Spleen (tissue), 13 donors: ENCODE measurements at places on chromosomes 7 and 10. TPM values are rescaled to one million over a fixed set of nuclear protein-coding genes. Genes with fewer than 3 reads are reported as not detected.

- no peak overlapping the region for H3K27ac ChIP-seq
- no peak overlapping the region for H3K4me3 ChIP-seq
- H3K4me1 ChIP-seq = peaks cover 9% of the 10 kb centered on the region
- H3K36me3 ChIP-seq = peaks cover 32% of the 10 kb centered on the region
- no peaks in the 10 kb centered on the region for H3K27me3 ChIP-seq
Measured at GRCh38 chr10:28594406-28594805, 61.5 kb downstream of the WAC start.

DNA sequence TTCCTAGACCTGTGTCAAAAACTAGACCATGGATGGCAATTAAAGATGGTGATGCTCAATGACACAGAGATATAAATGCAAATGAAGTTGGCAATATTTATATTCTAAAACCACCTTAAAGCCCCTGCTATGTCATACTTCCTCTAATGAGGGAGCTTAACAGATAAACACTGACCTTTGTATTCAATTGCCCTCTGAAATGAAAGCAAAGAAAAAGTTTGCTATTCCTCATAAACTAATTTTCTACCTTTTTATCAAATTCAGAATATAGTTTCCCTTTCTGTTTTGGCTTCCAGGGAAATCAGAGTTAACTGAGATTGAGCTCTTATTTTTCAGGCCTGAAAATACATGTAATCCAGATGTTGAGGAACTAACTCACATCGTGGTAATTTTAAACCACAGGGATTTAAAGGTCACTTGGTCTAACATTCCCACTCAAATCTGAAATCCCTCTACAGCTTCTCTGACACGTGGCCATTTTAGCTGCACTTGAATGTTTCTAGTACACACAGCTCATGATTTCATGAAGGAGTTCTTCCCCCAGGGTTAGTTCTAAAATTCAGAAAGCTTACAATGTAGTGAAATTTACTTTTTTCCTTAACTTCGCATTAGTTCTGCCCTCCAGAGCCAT is 37.9 kb upstream of the ABCB5 start:
- no peaks in the 10 kb centered on the region for H3K36me3 ChIP-seq
- H3K27me3 ChIP-seq = no peaks in the 10 kb centered on the region
- H3K27ac ChIP-seq = no peak overlapping the region
- H3K4me1 ChIP-seq = no peaks in the 10 kb centered on the region
- H3K4me3 ChIP-seq = no peak overlapping the region

HOXA2 gene
- 0.83 TPM for polyA plus RNA-seq

ACTR3C gene
- polyA plus RNA-seq = 2.6 TPM
